ENCODE measurements at places on chromosomes 12 and 14.

- DNase-seq = no peak
Observed at GRCh38 chr14:96920023-96920422, 122.8 kb downstream of the VRK1 start.

GRCh38 chr14:99012703-99013102 lies 259.3 kb downstream of the BCL11B start:
- no peak for DNase-seq

- DNase-seq = peak; percentile 52
Observed at GRCh38 chr12:65667932-65668331, 156.4 kb upstream of the HMGA2 start.

GRCh38 chr12:120115066-120115465 lies 1.5 kb downstream of the RAB35 start:
- DNase-seq = peak; percentile 48

DNA sequence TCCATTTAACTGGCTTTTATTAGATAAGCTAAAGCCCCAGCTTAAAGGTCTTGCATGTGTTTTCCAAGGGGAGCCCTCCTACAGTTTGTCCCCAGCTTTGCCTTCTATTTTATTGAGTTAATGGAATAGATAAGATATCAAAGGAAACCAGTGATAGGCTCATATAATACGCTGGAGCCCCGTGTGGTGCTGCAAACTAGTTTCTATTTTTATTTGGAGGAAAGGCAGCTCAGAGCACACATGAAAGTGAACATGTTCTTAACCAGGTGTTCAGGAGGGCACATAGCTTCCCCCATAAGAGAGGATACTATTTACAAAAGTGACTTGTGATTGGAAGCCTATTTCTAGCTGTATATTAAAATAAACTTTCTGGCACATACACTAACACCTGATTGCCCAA lies 251.7 kb downstream of the PDZRN4 start:
- DNase-seq = no peak
